ENCODE measurements at places on chromosomes 16 and 17.

DNA sequence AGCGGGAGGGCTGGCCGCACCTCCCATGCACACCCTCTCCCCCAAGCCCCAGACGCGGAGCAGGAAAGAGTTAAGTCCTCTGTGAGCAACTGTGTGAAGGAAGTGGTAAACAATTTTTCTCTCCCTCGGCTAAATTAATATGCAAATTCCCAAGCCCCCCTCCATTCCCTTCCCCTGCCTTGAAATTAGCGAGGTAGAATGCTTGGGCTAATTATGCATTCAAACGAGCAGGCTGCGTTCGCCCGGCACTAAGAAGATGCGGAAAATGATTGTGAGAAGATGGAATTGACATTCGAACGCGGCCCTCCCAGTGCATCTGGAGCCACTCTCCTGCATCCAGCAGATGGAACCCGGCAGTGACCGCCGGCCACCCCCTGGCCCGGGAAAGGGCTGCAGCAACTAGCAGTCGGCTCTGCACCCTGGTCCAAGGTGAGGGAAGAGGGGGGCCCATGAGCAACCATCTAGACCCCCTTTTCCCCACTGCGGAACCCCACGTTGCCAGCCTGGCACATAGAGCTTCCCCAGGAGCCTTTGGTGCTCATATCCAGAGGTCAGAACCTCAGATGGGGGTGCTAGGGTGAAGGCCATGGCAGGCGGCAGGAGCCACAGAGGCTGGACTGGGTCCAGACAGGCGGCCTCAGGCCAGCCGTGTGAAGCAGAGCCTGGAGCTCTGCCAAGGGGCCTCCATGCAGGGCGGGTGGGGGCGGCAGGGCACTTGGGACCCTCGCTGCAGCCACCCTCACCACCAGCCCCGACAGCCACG lies 49.1 kb upstream of the ACSF3 start:
- DNase-seq = no peak

DNA sequence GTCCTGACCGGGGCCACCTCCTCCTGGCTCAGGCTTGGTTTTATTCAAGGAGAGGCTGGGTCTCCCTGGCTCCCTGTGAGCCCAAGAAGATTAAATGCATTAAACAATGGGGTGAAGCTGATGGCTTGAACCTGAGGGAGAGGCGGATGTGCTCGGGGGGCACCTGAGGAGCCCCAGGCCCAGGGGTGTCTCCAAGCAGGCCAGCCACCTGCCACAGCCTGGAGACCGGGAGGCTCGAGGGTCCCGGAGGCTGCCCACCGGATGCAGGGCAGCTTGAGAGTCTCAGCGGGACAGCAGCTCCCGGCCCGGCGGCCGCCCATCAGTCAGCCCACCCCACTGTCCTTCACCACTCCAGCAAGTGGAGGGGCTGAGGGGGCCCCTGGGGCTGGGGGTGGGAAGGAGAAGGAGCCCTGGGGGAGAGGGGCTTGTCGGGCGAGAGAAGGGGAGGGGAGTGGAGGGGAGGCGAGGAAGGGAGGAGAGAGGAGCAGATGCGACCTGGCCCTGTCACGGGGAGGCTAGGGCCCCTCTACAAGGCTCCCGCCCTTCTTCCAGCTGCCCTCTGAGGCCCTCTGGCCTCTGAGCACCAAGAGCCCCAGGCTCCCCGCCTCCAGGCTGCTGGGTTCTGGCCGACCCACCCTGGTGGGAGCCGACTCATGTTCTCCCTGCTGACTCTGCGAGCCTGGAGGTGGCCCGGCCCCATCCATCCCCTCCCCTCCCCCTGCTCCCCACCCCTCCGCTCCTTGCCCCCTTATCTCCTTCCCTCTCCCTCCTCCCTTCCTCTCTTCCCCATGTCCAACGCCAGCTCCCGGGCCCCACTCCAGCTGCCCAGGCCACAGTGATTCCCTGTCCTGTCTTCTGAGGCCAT lies 13.2 kb downstream of the CD7 start:
- DNase-seq = no peak

GRCh38 chr17:64147110-64148016 lies 17.4 kb upstream of the ERN1 start:
- no peak for DNase-seq

DNA sequence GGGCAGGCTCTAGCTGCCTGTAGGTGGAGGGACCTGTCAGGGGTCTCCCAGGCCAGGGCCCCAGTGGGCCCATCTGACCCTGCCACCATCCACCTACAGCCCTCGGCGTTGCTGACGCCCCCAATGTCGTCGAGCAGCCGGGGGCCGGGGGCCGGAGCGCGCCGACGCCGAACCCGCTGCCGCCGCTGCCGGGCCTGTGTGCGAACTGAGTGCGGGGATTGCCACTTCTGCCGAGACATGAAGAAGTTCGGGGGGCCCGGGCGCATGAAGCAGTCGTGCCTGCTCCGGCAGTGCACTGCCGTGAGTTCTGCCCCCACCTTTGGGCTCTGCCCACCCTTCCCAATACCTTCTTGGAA lies 2.2 kb downstream of the FBXL19 start:
- no peak for DNase-seq

DNA sequence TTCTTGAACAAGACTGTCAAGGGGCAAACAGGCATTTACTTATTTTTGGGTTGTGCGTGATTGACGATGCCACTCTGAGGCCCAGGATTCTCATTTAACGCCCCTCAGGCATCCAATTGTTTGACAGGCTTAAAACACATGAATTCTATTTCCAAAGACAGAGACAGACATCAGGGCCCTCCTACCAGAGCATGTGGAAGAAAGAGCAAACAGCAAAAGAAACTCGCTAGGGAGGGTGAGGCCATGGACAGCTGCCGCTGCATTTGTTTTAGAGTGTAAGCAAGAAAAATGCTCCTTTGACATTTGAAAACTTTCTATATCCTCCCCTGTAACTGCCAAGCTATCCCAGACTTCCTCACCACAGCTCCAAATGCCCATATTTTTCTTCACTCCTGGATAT lies 410.1 kb downstream of the NPIPA8 start:
- DNase-seq = no peak

DNA sequence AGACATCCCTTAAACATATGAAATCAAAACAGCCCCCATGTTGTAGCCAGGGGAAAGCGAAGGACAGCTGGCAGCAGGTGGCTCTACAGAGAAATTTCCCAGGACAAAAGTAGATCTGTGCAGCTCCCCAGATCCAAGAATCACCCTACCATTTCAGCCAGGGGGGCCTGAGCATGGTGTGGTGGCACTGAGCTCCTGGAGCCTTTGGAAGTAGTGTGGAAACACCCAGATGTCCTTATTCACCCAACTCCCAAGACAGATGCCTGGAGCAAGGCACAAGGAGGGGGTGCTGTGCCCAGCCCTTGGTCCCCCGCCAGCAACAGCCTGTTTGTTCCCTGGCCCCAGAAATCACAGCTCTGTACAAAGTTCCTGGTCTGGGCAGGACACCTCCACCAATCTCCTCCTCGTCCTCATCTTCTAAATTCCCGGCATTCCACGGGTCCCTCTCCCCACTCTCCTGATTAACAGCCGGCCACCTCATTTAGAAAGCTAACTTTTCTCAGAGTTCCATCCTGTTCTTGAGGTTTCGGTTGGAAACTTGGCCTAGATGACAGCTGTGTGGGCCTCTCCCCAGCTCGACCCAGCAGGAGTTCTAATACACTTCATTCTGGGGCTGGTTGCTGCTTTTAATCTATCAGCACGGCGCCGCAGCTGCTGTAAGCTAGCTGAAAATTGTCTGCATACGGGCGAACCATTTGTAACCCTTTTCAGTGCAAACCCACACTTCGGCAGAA lies 191.1 kb downstream of the C16orf78 start:
- DNase-seq = no peak

DNA sequence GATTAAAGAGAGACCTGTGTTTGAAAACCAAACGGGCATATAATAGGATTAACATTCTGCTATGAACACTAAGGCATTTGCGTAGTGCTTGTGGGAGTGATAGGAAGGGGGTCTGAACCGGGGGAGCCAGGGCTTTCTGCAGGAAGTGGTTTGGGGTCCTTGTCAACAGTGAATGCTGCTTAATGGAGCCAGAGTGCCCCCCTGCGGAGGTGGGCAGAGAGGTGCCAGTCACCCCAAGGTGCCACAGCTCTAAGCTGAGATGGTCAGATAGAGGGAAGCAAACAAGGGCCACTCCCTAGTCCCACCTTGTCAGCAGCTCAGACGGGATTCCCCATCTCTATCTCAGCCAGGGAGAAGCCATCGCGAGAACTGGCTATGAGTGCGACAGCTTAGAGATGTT lies 17.7 kb downstream of the NAA60 start:
- DNase-seq = no peak

GRCh38 chr16:27678955-27679354 lies 129.0 kb downstream of the KATNIP start:
- no peak for DNase-seq

DNA sequence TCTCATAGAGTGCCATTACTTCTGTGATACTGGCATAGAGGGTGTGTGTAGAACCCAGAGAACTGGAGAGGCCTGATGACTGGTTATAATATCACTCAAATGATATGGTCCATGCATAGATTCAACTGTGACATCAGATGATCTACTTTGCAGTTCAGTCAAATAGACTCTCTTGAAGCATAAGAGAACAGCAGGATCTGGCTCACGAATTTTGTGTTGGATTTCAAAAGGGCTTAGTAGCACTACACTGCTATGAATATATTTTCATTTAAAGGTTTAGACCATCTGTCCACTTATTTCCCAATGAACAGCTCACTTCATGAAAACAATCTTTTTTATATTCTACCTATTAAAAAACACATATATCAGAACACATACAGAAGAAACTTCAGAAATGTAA lies 119.7 kb downstream of the KIF2B start:
- DNase-seq = no peak

- DNase-seq = no peak
These were observed 2.6 kb downstream of the TK2 start for GRCh38 chr16:66547101-66547989.

DNA sequence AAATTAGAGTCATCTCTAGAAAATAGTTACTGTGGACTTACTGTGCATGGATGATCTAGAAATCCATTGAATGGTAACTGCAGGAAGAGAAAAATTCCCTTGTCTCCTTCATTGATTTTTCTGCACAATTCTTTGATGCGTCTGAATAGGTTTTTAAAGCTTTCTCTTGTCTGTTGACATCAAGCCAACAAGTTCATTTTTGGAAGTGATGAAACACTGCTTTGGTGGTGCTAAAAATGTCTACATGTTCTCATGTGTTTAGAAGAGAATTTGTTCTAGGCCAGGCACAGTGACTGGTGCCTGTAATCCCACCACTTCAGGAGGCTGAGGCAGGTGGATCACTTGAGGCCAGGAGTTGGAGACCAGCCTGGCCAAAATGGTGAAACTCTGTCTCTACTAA lies 57.1 kb upstream of the AXIN2 start:
- no peak for DNase-seq

DNA sequence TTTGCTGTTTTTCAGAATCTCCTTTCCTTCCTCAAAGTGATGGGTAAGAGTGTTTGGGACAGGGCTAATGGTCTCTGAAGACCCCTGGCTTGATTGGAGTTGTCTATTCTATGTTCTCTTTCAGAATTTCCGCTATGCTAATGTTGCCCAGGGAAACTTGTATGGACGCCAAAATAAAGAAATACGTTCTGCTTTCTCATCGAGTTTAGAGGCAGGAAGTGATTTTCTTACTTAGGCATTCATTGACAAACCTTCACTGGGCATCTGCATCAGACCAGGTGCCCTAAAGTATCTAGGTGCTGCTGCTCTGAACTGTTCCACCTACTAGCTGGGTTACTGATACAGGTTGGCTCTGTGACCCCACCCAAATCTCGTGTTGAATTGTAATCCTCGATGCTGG lies 787.9 kb upstream of the EEF2KMT start:
- no peak for DNase-seq

GRCh38 chr16:13018026-13018425 lies 116.6 kb downstream of the SHISA9 start:
- no peak for DNase-seq

DNA sequence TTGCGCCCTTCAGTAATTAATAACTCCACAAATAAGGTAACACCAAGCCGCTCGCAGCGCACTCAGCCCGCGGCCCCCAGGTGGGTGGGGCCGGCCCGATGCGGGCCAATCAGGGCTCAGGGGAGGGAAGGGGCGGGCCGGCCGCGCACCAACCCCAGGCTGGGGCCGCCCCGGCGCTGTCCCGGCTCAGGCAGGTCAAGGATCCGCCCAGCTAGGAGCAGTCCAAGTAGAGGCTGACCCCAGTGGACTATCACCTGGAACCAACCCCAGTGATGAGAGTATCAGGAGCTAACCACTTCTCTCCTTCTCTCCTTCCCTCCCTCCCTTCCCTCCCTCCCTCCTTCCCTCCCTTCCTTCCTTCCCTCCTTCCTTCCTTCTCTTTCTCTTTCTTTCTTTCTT lies 110.8 kb downstream of the C16orf78 start:
- no peak for DNase-seq

DNA sequence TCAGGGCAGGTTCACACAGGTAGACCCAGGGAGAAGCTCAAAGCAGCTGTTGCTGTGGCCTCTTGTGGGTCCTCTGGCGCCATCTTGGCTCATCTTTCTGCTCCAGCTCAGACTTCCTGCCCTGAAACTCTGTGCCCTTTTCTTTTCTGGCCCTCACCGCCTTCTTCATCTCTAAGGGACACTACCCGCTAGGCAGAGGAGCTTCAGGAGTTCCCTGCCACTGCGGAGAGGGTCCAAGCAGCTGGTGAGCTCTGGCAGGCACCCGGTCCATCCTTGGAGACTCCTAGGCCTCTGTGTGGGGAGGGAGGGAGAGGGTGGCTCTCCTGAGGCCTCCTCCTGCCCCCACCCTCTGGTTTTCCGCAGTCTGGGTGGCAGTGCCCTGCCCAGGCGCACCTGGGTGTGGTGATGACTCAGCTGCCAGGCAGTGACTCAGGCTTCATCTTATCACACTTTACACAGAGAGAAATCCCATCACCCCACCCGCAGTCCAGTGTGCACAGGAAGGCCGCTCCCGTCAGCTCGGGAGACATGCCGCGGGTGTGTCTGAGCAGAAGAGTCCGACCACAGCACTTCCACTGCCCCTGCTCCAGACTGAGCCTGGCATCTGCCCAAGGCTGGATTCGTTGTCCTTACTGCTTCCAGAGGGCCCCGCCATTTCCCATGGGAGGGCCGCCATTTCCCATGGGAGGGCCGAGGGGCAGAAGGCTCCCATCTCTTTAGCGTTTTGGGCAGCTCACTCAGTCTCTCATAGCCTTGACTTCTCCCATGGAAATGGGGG lies 7.3 kb downstream of the NT5C start:
- DNase-seq = no peak

DNA sequence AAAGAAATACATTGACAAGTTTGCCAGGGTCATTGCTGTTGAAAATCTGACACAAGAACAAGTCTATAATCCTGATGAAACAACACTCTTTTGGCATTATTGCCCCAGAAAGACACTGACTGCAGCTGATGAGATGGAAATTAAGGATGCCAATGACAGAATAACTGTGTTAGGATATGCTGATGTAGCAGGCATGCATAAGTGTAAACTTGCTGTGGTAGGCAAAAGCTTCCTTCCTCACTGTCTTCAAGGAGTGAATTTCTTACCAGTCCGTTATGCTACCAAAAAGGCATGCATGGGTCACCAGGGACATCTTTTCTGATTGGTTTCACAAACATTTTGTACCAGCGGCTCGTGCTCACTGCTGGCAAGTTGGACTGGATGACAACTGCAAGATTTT lies 10.5 kb downstream of the GDPD1 start:
- DNase-seq = no peak

GRCh38 chr16:24138024-24138423 lies 118.1 kb upstream of the CACNG3 start:
- no peak for DNase-seq

Data from stimulated activated CD4-positive, alpha-beta T cell treated with anti-CD3 and anti-CD28 coated beads, Interleukin-1b, Interleukin-23, amount 100 ng/mL, for 24 hours (primary cell).